Right renal cortex interstitium (tissue), 3 donors: ENCODE measurements at places on chromosomes 7 and 10. TPM values are rescaled to one million over a fixed set of nuclear protein-coding genes. Genes with fewer than 3 reads are reported as not detected.

EGR2 gene
- 3.8 TPM for polyA plus RNA-seq

LRRC17 gene
- polyA plus RNA-seq, result 86.7 TPM

TMEM229A gene
- 0.19 TPM for polyA plus RNA-seq

PON3 gene
- 1.8 TPM for polyA plus RNA-seq

ADCY1 gene
- polyA plus RNA-seq, result 2.8 TPM
